Hepatocyte (in vitro differentiated cells): ENCODE measurements at places on chromosomes 16 and 17. TPM values are rescaled to one million over a fixed set of nuclear protein-coding genes. Genes with fewer than 3 reads are reported as not detected.
A peak's percentile ranks its signal among the peaks of the same experiment; 100 is the strongest.

CLCN7 gene
- polyA plus RNA-seq = 107 and 127 TPM in 2 replicates

CX3CL1 gene
- 4.6 and 6.6 TPM in 2 replicates for polyA plus RNA-seq

SCARF1 gene
- polyA plus RNA-seq = 1.0 and 2.0 TPM in 2 replicates

DNA sequence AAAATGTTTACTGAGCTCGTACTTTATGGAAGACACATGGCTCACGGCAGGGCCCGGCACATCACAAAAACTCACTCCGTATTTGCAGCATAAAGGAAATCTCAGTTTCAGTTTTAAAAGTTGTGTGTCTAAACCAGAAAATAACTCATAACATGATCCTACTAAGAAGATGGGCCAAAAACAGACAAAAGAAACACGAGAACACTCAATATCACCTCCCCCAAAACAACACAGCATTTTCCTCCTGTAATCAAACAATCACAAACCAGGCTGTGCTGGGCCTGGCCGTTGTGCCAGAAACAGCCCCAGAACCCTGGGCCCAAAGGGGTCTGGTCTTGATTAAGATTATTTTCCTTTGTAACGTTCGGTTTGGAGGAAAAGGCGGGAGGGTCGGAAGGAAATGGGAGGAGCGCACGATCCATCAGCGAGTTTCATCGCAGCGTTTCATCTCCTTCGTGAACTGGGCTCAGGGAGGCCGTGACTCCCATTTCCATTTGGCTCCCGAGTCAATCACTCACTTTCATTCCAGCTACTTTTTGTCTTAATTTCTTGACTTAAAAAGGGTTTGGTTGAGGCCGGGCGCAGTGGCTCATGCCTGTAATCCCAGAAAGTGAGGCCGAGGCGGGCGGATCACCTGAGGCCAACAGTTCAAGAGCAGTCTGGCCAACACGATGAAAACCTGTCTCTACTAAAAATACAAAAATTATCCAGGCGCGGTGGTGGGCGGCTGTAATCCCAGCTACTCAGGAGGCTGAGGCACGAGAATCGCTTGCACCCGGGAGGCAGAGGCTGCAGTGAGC lies 61.4 kb downstream of the NXN start:
- DNase-seq = peak; percentile 56

DNA sequence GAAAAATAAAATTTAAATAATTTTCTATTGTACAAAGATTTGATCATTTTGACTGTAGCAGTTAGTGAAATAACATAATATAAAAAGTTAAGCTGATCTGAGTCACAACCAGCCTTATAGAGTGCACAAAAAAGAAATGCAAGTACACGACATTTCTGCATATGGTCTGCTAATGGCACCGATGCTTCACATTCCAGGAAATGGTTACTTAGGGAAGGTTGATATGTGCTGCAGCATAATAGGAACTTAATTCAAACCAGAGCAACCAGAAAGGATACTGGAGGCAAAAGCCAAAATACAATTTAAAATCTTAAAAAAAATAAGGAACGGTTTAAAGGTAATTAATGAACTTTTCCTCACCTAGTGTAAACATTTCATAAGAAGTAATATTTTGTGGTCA lies 10.0 kb upstream of the CFDP1 start:
- DNase-seq = no peak

DNA sequence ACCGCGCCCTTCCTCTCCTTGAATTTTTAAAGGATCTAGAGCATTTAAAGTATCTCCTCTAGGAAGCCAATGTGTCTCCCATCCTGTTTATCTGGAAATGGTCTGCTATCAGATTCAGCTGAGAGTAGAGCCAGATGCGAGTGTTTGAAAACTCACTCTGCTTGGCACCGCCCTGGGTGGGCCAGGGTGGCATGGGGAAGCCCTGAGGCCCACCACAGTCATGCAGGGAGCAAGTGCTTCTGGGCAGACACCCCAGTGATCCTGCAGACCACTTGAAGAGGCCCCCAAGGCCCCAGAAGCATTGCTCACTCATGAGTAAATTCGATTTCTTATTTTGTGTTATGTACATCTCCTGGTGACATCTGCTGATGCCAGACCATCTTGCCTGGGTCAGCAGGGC lies 8.7 kb upstream of the CACNG4 start:
- DNase-seq = no peak

PPP1R27 gene
- 0.56 and 0.72 TPM in 2 replicates for polyA plus RNA-seq

DNAAF8 gene
- 1.6 and 3.3 TPM in 2 replicates for polyA plus RNA-seq

KLHDC4 gene
- polyA plus RNA-seq = 15.6 and 17.7 TPM in 2 replicates

DNA sequence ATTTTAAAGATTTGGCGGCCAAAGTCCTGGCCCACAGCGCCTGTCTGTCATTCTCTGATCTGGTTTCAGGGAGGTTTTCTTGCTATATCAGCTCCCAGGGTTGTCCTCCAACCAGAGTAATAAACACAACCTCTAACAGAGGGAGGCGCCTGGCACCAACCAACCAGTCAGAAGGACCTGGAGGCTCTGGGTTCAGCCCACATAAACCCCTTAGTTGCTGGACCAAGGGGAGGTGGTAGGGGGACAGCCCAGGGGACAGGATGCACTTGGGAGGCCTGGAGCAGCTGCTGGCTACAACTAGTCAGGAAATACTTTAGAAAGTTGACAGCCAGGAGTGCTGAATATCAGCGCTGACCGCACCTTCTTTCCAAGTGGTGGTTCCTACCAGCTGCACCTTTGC lies 41.7 kb upstream of the CDRT4 start:
- DNase-seq = no peak

DNA sequence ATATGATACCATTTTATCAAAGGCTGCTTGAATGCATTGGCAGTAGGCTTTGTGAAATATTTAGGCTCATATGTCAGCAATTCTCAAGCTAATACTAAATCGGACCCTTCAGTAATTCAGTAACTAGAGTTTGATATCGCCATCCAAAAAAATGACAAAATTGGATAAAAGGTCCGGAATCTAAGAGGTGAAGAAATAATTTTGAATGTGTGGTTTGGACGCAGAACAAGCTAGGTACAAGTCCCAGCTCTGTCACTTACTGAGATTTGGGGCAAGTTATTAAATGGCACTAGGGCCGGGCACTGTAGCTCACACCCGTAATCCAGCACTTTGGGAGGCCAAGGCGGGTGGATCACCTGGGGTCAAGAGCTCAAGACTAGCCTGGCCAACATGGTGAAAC lies 956.5 kb downstream of the CDH11 start:
- no peak for DNase-seq

GRCh38 chr17:65523411-65523810 lies 38.0 kb downstream of the AXIN2 start:
- DNase-seq = no peak

ODAD4 gene
- polyA plus RNA-seq = 0.75 and 0.76 TPM in 2 replicates

- DNase-seq = peak; percentile 24
Measured at GRCh38 chr16:12170103-12171040, 193.8 kb downstream of the SNX29 start.
